ENCODE measurements at places on chromosomes 12 and 14.

- no peak for DNase-seq
Measured at GRCh38 chr12:27970401-27971120, 2.0 kb downstream of the PTHLH start.

- no peak for DNase-seq
Measured at GRCh38 chr12:61098031-61098580, 1162.1 kb upstream of the USP15 start.

DNA sequence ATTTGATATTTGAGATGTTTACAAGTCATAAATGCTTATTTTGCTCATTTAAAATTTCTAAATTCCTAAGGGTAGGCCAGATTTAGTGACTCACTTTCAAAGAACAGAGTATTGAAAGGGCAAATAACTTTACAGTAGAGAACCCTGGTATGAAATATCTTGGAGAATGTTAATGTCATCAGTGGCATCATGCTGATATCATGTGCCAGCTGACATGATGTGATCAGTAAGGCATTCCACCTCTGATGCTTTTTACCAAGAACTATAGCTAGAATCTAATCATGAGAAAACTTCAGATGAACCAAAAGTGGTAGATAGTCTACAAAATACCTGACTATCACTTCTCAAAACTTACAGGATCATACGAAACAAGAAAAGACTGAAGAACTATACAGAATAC lies 2.9 kb upstream of the FLRT2 start:
- DNase-seq = no peak

DNA sequence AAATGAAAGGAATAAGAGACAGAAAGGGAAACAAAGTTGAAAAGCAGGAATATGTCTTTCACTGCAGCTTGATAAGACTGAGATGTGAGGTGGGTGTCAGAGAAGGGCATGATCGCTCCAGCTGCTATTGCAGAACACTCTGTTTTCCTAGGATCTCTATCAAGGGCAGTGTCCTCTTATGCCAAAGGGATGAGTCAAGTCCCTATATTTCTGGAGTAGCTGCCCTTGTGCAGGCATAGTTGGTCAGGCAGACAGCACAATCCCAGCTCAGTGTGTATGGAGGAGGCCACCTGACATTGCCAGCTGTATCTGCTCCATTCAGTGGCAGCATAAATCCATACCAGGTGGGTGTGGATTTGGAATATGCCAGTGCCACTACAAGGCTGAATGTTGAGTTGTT lies 101.6 kb downstream of the DAD1 start:
- DNase-seq = no peak

GRCh38 chr14:88437658-88438057 lies 52.2 kb downstream of the SPATA7 start:
- peak; percentile 6 for DNase-seq

- DNase-seq = no peak
Measured at GRCh38 chr12:15733136-15733535, 56.1 kb downstream of the EPS8 start.

DNA sequence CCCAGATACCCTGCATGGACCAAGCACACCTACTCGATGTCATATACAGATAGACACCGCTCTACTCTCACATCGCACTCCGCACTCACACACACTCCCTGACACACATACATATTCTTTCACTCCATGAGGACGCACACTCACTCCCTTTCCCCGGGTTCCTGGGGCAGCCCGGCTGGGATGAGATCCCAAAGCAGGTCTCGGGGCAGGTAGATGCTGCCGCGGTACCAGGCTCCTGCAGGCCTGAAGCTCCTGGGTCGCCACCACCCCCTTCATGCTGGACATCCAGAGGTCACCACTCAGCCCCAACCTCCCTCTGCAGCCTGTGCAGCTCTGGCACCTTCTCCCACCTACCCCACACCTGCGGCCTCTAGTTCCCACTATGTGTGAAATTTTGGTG lies 2.3 kb downstream of the C1QL4 start:
- no peak for DNase-seq
